ENCODE measurements at places on chromosomes 1 and 21. TPM values are rescaled to one million over a fixed set of nuclear protein-coding genes. Genes with fewer than 3 reads are reported as not detected.

Gene ADAMTS1
- 112 TPM for total RNA-seq

Gene PCAT6
- not detected for total RNA-seq

Gene TIPRL
- 27.9 TPM for total RNA-seq

Gene C1orf226
- total RNA-seq, result 13.4 TPM

Gene RGS13
- total RNA-seq, result 0.19 TPM

All from subcutaneous adipose tissue (tissue), 4 donors.